A673 (cell line): ENCODE measurements at places on chromosomes 16 and 17.

- no peak overlapping the region for H3K4me3 ChIP-seq
- H3K4me1 ChIP-seq = no peaks in the 10 kb centered on the region
- no peak for DNase-seq
- H3K36me3 ChIP-seq = no peaks in the 10 kb centered on the region
- no peaks in the 10 kb centered on the region for H3K27me3 ChIP-seq
These were observed 22.8 kb downstream of the IRX5 start for GRCh38 chr16:54953461-54953860.

GRCh38 chr16:50747207-50747956 lies 5.5 kb downstream of the CYLD start:
- no peak overlapping the region for H3K27ac ChIP-seq
- H3K4me1 ChIP-seq = no peaks in the 10 kb centered on the region
- no peak overlapping the region for H3K4me3 ChIP-seq
- H3K27me3 ChIP-seq = no peaks in the 10 kb centered on the region
- DNase-seq = peak; percentile 12

DNA sequence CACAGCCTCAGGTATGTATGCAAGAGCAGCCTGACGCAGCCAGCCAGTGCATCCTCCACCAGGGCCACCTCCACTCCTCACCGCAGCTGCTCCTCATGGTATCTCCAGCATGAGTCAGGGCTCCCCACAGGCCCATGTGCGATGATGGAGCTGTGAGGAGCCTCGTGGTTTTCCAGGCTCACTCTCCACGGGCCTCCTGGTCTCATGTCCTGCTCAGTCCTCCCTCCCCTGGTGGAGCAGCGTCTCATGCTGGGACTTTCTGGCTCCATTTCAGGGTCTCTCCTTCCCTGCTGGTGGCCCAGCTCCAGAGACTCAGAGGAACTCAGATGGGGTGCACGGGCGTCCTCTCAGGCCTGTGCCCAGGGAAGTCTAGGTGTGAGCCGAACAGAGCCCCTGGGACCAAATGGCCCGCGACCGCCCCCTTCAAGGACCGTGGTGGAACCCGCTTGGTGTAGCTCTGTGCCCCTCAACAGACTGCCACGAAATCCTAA lies 70.4 kb downstream of the METRNL start:
- no peak overlapping the region for H3K27ac ChIP-seq
- no peak for DNase-seq
- H3K27me3 ChIP-seq = no peaks in the 10 kb centered on the region
- no peaks in the 10 kb centered on the region for H3K4me1 ChIP-seq

GRCh38 chr16:83541231-83541630 lies 266.5 kb upstream of the HSBP1 start:
- no peak for DNase-seq
- H3K36me3 ChIP-seq = no peaks in the 10 kb centered on the region
- H3K27me3 ChIP-seq = no peaks in the 10 kb centered on the region
- no peak overlapping the region for H3K4me3 ChIP-seq

DNA sequence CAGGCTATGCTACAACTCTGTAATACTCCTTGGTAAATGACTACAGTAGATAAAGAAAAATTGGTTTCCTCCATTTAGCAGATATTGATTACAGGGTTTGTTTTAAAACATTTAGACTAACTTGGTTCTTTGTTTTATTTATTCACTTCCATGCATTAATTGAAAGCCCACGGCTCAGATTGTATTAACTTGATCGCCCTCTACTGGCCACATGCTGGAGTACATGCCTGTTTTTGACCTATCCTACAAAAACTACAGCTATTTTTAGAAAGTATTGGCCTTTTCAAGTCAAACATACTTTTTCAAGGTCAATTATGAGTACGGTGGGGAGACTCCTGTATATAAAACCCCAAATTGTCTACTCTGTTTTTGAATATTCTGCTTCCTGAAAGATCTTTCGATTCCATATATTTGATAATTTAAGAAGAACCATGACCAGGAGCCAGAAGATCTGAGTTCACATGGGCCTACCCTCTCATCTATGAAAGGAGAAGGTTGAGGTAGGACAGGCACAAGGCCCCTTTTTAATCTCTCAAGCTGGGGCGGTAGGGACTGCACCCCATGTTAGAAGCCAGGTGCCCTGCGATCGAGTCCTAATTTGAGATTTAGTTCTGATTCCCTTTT lies 51.8 kb downstream of the CA10 start:
- no peaks in the 10 kb centered on the region for H3K36me3 ChIP-seq
- no peaks in the 10 kb centered on the region for H3K27me3 ChIP-seq
- no peak overlapping the region for H3K4me3 ChIP-seq
- DNase-seq = peak; percentile 59

DNA sequence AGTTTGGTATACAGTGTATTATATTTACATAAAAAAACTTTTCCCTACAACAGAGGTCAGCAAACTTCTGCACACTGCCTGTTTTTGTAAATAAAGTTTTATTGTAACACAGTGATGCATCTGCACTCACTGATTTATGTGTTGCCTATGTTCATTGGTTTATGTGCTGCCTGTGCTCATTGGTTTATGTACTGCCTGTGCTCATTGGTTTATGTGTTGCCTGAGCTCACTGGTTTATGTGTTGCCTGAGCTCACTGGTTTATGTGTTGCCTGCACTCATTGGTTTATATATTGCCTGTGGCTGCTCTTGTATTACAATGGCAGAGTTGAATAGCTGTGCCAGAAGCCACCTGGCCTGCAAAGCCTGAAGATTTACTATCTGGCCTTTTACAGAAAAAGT lies 81.6 kb downstream of the MYH11 start:
- no peak overlapping the region for H3K27ac ChIP-seq
- H3K4me1 ChIP-seq = no peaks in the 10 kb centered on the region
- H3K4me3 ChIP-seq = no peak overlapping the region
- no peaks in the 10 kb centered on the region for H3K36me3 ChIP-seq
- H3K27me3 ChIP-seq = peaks cover 3% of the 10 kb centered on the region
- peak; percentile 24 for DNase-seq

GRCh38 chr17:31074772-31075555 lies 19.8 kb upstream of the NF1 start:
- no peak overlapping the region for H3K4me3 ChIP-seq
- peaks cover 10% of the 10 kb centered on the region for H3K4me1 ChIP-seq
- DNase-seq = peak; percentile 73
- H3K36me3 ChIP-seq = no peaks in the 10 kb centered on the region
- H3K27ac ChIP-seq = no peak overlapping the region
- H3K27me3 ChIP-seq = no peaks in the 10 kb centered on the region

DNA sequence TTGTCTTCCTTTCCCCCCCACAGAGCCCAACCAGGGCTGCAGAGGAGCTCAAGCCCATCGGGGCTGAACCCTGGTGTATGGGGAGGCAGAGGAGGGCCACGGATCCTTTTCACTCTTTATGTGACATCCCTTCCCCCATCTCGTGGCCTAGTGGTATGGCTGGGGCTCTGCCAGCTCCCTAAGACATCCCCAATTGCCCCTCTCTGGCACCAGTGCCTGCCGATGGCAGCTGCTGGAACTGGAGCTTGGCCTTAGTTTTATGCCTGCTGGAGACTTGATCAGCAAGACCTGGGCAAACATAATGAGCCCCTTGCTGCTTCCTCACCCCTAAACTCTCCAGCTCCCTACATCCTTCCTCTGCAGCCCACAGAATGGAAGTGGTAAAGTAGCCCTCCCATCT lies 8.0 kb upstream of the TOP2A start:
- DNase-seq = no peak
- H3K27me3 ChIP-seq = no peaks in the 10 kb centered on the region
- H3K4me1 ChIP-seq = no peaks in the 10 kb centered on the region
- no peaks in the 10 kb centered on the region for H3K36me3 ChIP-seq
- no peak overlapping the region for H3K4me3 ChIP-seq
- no peak overlapping the region for H3K27ac ChIP-seq

DNA sequence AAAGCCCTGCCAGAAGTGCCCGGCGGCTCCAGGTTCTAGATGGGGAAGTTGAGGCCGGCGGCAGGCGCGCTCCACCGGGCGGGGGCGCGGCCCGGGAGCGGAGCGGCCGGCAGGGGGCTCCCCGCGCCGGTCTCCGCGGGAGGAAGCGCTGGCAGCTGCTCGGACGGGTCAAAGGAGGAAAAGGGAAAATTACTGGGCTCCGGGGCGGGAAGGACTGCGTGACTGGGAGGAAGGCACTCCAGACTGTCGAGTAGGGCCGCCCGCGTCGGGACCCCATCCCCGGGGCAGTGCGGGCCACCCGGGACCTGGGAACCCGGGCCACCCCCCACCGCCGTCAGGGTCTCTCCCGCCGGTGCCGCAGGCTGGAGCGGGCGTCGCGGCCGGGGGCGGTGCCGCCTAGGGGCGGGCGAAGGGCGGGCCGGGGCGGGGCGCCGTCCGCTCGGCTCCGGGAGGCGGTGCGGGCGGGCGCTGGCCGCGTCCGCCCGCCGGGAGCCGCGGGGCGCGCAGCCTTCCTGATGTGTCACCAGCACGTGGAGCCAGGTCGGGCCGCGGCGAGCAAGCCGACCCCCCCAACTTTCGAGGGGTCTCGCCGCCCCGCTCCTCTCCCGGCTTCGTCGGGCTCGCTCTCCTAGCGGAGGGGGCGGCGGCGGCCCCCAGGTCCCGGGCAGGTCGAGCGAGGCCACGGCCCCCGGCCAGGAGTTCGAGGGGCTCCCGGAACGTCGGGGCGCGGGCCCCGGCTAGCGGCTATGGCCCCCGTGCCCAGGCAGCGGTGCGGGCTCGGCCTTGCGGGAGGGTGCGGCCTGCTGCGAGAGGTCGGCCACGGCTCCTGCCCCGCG lies 167.5 kb downstream of the RAB11FIP4 start:
- H3K27ac ChIP-seq = no peak overlapping the region
- peak overlapping the region; percentile 43 for H3K4me3 ChIP-seq
- no peaks in the 10 kb centered on the region for H3K27me3 ChIP-seq
- H3K4me1 ChIP-seq = no peaks in the 10 kb centered on the region
- H3K36me3 ChIP-seq = no peaks in the 10 kb centered on the region

GRCh38 chr16:24838554-24839266 lies 7.1 kb upstream of the SLC5A11 start:
- DNase-seq = peak; percentile 14
- no peak overlapping the region for H3K4me3 ChIP-seq
- H3K27ac ChIP-seq = no peak overlapping the region
- no peaks in the 10 kb centered on the region for H3K27me3 ChIP-seq
- no peaks in the 10 kb centered on the region for H3K4me1 ChIP-seq

DNA sequence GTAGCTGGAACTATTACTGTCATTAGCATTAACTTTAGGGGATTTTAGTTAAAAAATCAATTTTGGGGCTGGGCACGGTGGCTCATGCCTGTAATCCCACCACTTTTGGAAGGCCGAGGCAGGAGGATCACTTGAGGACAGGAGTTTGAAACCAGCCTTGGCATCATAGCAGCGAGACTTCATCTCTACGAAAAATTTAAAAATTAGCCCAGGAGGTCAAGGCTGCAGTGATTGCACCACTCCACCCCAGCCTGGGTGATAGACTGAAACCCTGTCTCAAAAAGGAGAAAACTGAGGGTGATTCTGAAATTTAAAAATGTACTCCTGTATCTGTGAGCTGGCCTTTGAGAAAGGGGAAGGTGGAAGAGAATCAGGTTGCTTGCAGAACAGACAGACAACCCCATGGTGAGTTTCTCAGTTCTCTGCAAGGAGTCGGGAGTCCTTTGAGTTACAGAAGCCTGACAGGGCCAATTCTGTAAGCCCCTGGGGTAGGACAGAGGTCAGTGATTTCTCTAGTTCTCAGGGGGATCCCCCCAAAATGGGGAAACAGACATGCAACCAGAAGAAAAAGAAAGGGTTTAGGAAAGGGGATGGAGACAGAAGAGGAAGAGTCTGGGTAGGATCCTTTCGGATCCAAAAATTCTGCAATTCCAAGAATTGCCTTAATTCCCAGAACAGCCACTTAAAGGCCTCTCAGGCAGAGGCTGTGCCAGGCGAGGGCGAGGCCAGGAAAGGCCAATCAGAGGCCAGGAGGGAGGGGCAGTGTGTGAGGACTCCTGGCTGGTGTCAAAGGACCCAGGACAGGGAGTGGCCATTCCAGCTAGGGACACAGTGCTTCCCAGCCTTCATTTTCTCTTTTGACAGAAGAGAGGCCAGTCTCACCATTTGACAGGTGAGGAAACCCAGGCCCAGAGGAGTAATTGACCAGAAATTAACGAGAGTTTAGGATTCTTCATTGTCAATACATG lies 6.7 kb downstream of the NUPR1 start:
- no peaks in the 10 kb centered on the region for H3K4me1 ChIP-seq
- H3K27ac ChIP-seq = no peak overlapping the region
- no peaks in the 10 kb centered on the region for H3K36me3 ChIP-seq
- H3K27me3 ChIP-seq = no peaks in the 10 kb centered on the region

GRCh38 chr17:29659155-29659554 lies 36.4 kb upstream of the CORO6 start:
- H3K27me3 ChIP-seq = no peaks in the 10 kb centered on the region
- peaks cover 24% of the 10 kb centered on the region for H3K4me1 ChIP-seq
- no peak overlapping the region for H3K27ac ChIP-seq
